Heart right ventricle (tissue), 16 donors: ENCODE measurements at places on chromosomes 3 and 15.

DNA sequence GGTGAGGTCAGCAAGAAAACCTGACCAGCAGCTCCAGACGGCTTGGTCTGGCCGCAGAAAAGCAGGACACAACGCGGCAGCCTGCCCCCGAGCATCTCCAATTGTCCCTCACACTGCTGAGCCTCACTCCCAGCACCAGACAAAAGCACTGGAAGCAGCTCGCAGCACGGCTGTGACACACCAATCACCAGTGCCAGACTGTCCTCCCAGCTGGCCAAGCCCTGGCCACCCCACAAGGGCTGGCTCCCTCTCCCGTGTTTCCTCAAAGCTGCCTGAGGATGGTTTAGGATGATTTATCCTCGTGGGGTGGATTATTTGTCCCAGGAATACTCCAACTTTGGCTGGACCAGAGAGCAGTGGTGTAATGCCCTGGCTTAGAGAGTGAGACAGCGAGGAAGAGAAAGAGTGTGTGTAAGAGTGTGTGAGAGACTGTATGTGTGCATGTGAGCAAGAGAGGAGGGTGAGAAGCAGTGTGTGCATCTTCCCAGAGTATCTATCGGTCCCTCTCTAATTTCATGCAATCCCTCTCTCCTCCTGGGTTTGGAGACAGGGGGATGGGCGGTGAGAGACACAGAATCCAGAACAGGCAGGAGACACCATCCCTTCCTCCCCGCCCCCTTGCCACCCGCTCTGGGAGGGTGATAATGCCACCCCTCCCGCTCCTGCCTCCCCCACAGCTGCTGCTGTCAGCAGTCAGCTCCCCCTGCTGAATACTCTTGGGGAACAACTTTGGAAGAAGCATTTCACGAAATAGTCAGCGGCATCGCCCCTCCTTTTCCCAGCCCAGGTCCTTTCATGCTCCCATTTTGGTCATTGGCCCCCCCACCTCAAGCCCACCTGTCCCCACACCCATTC lies 34.2 kb downstream of the SEMA5B start:
- no peak for DNase-seq

- DNase-seq, result no peak
Measured at GRCh38 chr15:95594496-95594895, 736.0 kb upstream of the NR2F2 start.

- no peak for DNase-seq
Measured at GRCh38 chr3:179671309-179671708, 18.5 kb downstream of the USP13 start.

- no peak for DNase-seq
Measured at GRCh38 chr3:12229896-12230295, 59.0 kb upstream of the PPARG start.

DNA sequence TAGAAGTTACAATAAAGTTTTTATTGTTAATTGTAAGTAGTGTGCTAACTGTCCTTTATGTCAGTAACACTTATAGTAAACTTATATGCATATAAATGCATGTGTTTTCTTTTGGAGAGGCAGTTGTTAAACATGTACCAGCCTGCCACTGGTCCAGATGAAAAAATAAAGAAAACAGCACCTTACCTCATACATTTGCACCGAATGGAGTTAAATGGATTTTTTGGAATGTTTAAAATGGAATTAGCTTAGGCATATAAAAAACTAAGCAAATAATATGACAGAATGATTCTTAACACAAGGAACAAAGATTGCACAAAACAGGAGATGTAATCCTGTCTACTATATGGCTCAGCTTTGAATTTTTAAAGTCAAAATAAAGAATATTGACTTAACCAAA lies 50.2 kb upstream of the ALDH1A3 start:
- DNase-seq, result no peak
